ENCODE measurements at places on chromosomes 6 and 20. TPM values are rescaled to one million over a fixed set of nuclear protein-coding genes. Genes with fewer than 3 reads are reported as not detected.

Gene C6orf141
- total RNA-seq = 12.3 TPM

Gene ADGRF1
- total RNA-seq = 0.12 TPM

Gene HLA-DQA1
- not detected for total RNA-seq

Gene C20orf141
- not detected for total RNA-seq

DNA sequence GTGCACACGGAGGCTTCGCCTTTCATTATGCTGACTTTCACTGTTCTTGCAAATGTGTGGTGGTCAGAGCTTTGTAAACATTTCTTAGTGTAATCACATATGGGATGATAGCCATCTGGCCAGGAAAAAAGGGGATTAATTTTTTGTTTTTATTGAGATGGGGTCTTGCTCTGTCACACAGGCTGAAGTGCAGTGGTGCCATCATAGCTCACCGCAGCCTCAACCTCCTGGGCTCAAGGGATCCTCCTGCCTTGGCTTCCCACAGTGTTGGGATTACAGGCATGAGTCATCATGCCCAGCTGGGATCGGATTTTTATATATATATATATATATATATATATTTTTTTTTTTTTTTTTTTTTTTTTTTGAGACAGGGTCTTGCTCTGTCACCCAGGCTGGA, 11.0 kb upstream of the TIAM2 start:
- H3K27ac ChIP-seq = no peak overlapping the region
- peaks cover 4% of the 10 kb centered on the region for H3K36me3 ChIP-seq
- no peak for DNase-seq
- H3K4me1 ChIP-seq = peaks cover 7% of the 10 kb centered on the region

Gene FOXS1
- total RNA-seq = not detected

DNA sequence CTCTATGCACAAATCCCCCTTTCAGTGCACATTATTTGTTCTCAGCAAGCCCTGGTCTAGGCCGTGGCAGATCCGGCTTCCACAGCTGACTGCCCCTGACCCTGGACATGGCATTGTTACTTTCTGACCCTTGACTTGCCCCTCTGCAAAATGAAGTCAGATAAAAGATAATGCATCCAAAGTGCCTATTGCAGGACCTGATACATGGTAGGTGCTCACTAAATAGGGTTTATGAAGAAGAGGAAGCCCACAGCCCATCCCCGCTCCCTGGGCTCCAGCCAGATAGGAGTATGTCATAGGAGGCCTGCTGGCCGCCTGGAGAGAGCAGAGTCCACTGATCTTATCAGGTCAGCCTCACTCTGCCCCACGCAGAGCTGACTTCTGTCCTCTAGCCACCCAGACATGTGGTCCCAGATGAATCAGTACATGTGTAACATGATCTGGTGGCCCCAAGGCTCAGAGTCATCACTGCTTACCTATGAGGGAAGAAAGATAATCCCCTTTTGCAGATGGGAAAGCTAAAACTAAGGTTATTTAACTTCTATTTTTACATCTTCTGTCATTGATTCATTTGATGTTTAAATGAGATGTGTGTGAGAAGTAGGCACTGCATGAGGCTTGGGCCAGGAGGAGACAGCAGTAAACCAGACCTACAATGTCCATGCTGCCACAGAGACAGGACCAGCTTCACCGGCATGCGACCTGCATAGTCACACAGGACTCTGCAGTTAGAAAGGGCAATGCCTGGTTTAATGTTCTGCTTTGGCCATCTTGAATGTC, 20.4 kb downstream of the MAFB start:
- H3K4me3 ChIP-seq = no peak overlapping the region
- no peak overlapping the region for H3K27ac ChIP-seq
- no peak for DNase-seq
- no peaks in the 10 kb centered on the region for H3K36me3 ChIP-seq
- peaks cover 3% of the 10 kb centered on the region for H3K27me3 ChIP-seq

Gene RBPJL
- 1.5 TPM for total RNA-seq

GRCh38 chr6:164144316-164144715, 729.8 kb downstream of the QKI start:
- H3K27me3 ChIP-seq = no peaks in the 10 kb centered on the region
- H3K4me3 ChIP-seq = no peak overlapping the region
- H3K36me3 ChIP-seq = no peaks in the 10 kb centered on the region
- no peak for DNase-seq

GRCh38 chr6:136608991-136609390, 58.8 kb upstream of the MAP7 start:
- H3K4me1 ChIP-seq = peaks cover 9% of the 10 kb centered on the region
- no peak for DNase-seq

- H3K36me3 ChIP-seq = no peaks in the 10 kb centered on the region
- H3K27ac ChIP-seq = no peak overlapping the region
- peaks cover 19% of the 10 kb centered on the region for H3K4me1 ChIP-seq
These were observed 208.0 kb upstream of the SASH1 start for GRCh38 chr6:148134592-148134991.

DNA sequence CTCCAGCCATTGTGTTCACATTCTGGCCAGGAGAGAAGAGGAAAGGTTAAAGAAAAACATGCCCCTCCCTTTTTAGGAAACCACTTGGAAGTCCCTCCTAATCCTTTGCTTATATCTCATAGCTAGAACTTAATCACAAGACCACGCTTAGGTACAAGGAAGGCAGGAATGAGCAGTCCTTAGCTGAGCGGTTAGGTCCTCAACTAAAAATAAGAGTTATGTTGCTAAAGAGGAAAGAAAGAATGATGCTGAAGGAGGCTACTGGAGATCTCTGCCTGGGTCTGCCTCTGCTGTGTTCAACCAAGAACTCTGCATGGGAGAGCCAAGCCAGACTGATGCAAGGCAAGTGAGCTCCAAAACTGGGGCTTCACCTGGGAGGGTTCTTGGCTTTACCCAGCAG, 11.6 kb upstream of the ARFGEF2 start:
- no peak overlapping the region for H3K4me3 ChIP-seq
- no peaks in the 10 kb centered on the region for H3K36me3 ChIP-seq
- peaks cover 6% of the 10 kb centered on the region for H3K27me3 ChIP-seq
- no peaks in the 10 kb centered on the region for H3K4me1 ChIP-seq
- no peak overlapping the region for H3K27ac ChIP-seq

GRCh38 chr6:120198033-120198432, 848.5 kb upstream of the MAN1A1 start:
- no peaks in the 10 kb centered on the region for H3K27me3 ChIP-seq
- H3K27ac ChIP-seq = no peak overlapping the region
- no peak overlapping the region for H3K4me3 ChIP-seq
- H3K36me3 ChIP-seq = no peaks in the 10 kb centered on the region
- no peaks in the 10 kb centered on the region for H3K4me1 ChIP-seq
- no peak for DNase-seq

- H3K4me1 ChIP-seq = peaks cover 18% of the 10 kb centered on the region
- H3K36me3 ChIP-seq = no peaks in the 10 kb centered on the region
- H3K4me3 ChIP-seq = no peak overlapping the region
- H3K27me3 ChIP-seq = peaks cover 9% of the 10 kb centered on the region
These were observed 186.1 kb upstream of the SUPT3H start for GRCh38 chr6:45563844-45564243.

Gene ULBP2
- total RNA-seq = not detected

DNA sequence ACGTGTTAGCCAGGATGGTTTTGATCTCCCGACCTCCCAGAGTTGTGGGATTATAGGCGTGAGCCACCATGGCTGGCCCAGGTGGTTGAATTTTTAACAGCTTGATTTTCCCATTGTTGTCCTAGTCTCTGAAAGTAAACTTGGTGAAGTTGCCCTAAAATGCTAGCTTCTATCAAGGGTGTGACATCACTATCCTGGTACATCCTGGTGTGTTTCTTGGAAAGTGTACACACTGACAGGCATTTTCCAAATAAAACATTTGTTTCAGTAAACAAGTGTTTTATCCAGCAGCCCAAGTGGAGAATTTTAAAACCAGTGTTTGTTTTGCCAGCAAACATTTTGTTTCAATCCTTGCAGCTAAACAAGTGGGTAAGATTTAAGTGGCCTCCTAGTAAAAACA, 40.5 kb upstream of the RREB1 start:
- no peak overlapping the region for H3K27ac ChIP-seq
- no peaks in the 10 kb centered on the region for H3K27me3 ChIP-seq
- no peak overlapping the region for H3K4me3 ChIP-seq
- peaks cover 3% of the 10 kb centered on the region for H3K4me1 ChIP-seq
- H3K36me3 ChIP-seq = no peaks in the 10 kb centered on the region

DNA sequence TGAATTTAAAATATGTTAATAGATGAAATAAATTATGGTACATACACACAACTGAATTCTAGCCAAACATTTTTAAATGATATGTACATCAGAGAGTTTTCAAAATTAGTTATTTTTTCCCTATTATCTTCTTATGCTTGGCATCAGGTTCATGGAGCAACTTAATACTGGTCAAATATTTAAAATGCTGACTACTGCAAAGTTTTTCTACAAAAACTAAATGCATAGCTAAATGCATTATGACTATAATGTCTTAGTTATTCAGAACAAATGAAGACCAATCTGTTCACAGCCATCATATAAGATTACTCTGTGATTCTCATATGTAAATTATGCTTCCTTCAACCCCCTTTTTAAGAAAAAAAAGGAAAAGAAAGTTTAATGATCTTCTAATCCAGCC, 8.2 kb upstream of the IL17A start:
- no peaks in the 10 kb centered on the region for H3K4me1 ChIP-seq
- H3K27ac ChIP-seq = no peak overlapping the region
- no peaks in the 10 kb centered on the region for H3K36me3 ChIP-seq
- H3K27me3 ChIP-seq = peaks cover 22% of the 10 kb centered on the region
- H3K4me3 ChIP-seq = no peak overlapping the region

GRCh38 chr6:81996414-81996813, 243.9 kb upstream of the TENT5A start:
- no peak overlapping the region for H3K27ac ChIP-seq
- H3K27me3 ChIP-seq = no peaks in the 10 kb centered on the region
- no peak overlapping the region for H3K4me3 ChIP-seq
- DNase-seq = no peak
- no peaks in the 10 kb centered on the region for H3K4me1 ChIP-seq

Gene FAM120B
- 49.3 TPM for total RNA-seq

GRCh38 chr20:56001890-56002289, 3.4 kb downstream of the CBLN4 start:
- H3K27ac ChIP-seq = no peak overlapping the region
- no peaks in the 10 kb centered on the region for H3K27me3 ChIP-seq
- H3K4me3 ChIP-seq = no peak overlapping the region
- DNase-seq = no peak

Gene TMC2
- not detected for total RNA-seq

DNA sequence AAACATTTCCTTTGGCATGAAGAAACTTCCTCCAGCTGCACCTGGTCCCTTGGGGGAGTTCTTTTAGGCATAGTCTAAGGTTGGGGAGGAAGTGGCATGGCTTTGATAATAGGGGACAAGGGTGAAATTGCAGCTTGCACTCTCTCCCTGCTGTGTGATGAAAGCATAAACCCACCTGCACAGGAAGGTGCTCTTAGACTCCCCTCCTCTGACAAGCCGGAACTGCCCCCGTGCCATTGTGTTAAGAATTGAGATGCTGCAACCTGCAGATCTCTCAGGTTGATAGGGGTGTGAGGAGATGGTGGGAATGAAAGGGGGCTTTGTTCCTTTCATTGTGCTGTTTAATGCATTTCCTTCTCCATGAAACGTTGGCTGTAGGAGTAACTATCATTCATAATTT, 247.7 kb upstream of the RNF24 start:
- peaks cover 3% of the 10 kb centered on the region for H3K4me1 ChIP-seq
- H3K27ac ChIP-seq = no peak overlapping the region
- no peak for DNase-seq
- H3K36me3 ChIP-seq = no peaks in the 10 kb centered on the region
- H3K4me3 ChIP-seq = no peak overlapping the region

DNA sequence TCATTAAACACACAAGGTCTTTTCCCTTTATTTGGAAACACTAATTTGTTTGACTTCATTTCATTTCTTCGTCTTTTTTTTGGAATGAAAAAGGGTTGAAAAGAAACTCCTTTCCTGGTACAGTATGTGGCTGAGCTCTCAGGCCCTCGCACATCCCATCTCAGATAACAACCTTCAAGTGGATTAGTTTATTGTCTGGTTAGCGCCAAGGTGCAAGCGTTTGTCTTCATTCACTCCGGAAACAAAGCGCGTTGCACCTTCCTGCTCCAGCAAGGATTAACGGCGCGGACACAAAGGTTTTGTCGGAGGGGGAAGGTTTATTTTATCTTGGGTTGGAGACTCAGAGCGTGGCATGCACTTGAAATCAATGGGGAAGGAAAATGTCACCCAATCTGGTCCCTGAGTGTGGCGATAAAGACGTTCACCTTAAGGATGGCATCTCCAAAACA, 5.3 kb upstream of the NKX2-2 start:
- peaks cover 85% of the 10 kb centered on the region for H3K27me3 ChIP-seq
- H3K27ac ChIP-seq = peak overlapping the region; percentile 38
- peaks cover 35% of the 10 kb centered on the region for H3K4me1 ChIP-seq
- no peak for DNase-seq
- no peaks in the 10 kb centered on the region for H3K36me3 ChIP-seq
- H3K4me3 ChIP-seq = peak overlapping the region; percentile 72

Measured in progenitor cell of endocrine pancreas (in vitro differentiated cells).